ENCODE measurements at places on chromosomes 11 and 22. TPM values are rescaled to one million over a fixed set of nuclear protein-coding genes. Genes with fewer than 3 reads are reported as not detected.

DNA sequence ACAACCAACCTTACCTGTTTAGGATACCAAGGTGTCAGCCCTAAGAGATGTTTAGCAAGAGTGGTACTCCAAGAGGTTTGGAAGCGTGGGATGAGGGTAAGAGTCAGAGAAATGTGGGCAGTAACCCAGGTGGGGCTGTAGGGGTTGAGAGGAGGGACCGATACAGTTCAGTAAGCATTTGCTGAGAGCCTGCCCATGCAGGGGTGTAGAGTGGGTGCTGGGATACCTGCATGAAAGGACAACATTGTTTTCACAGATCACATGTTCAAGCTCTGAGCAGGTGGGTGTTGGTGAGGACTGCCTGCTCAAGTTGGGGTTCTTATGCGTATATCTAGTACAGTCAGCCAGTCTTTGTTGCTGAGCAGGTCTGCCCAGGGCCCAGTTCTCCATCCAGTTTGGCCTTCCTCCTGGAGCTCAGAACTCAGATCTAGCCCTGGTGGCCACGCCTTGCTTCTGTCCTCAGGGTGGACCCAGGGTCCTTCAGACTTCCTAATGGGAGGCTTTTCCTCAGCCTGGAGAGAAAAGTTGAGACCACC lies 14.8 kb downstream of the PPFIBP2 start:
- peak; percentile 23 for DNase-seq
- H3K27me3 ChIP-seq: no peaks in the 10 kb centered on the region
- H3K36me3 ChIP-seq: no peaks in the 10 kb centered on the region

The CASP12 gene
- total RNA-seq: 0.34 TPM

- no peaks in the 10 kb centered on the region for H3K36me3 ChIP-seq
- no peak overlapping the region for H3K4me3 ChIP-seq
- H3K4me1 ChIP-seq: no peaks in the 10 kb centered on the region
- no peak for DNase-seq
- H3K27me3 ChIP-seq: no peaks in the 10 kb centered on the region
- H3K27ac ChIP-seq: no peak overlapping the region
Measured at GRCh38 chr22:38524429-38524828, 18.3 kb upstream of the DDX17 start.

GRCh38 chr11:133238027-133238426 lies 294.3 kb downstream of the OPCML start:
- H3K4me3 ChIP-seq: no peak overlapping the region
- H3K27me3 ChIP-seq: no peaks in the 10 kb centered on the region
- no peaks in the 10 kb centered on the region for H3K36me3 ChIP-seq
- DNase-seq: no peak
- H3K27ac ChIP-seq: no peak overlapping the region
- H3K4me1 ChIP-seq: no peaks in the 10 kb centered on the region

- no peaks in the 10 kb centered on the region for H3K4me1 ChIP-seq
- peaks cover 36% of the 10 kb centered on the region for H3K36me3 ChIP-seq
- H3K27me3 ChIP-seq: no peaks in the 10 kb centered on the region
- H3K27ac ChIP-seq: no peak overlapping the region
- DNase-seq: peak; percentile 15
- H3K4me3 ChIP-seq: no peak overlapping the region
Measured at GRCh38 chr11:104946907-104947306, 21.5 kb downstream of the CASP4 start.

DNA sequence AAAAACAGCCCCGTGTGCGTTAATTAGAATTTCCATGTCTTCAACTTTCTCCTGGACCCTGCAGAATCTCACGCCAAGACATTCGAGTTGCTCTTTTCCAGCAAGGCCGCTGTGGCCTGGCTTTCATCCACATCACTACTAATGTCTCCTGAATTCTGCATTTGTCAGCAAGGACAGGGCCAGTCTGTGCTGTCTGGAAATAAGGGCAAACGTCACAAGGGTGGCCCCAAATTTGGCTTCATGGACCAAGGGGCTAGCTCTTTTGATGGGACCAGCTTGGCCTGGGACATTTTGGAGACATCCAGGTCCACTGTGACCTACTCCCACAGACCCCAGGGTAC lies 33.4 kb downstream of the KCNQ1OT1 start:
- H3K27me3 ChIP-seq: no peaks in the 10 kb centered on the region
- H3K36me3 ChIP-seq: peaks cover 19% of the 10 kb centered on the region
- peaks cover 3% of the 10 kb centered on the region for H3K4me1 ChIP-seq
- H3K27ac ChIP-seq: no peak overlapping the region
- no peak overlapping the region for H3K4me3 ChIP-seq

DNA sequence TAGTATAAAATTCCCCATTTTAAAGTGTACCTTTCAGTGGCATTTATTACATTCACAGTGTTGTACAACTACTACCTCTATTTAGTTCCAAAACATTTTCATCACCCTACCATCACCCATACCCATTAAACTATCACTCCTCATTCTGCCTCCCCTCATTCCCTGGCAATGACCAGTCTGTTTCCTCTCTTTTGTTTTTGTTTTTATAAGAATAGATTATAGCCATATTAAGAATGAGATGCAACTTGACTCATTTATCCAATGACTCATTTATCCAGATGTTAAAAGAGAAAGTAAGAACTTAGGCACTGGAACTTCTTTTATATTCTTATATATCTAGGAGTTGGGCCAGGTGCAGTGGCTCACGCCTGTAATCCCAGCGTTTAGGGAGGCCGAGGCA lies 156.3 kb downstream of the FAT3 start:
- H3K27ac ChIP-seq: no peak overlapping the region
- no peaks in the 10 kb centered on the region for H3K27me3 ChIP-seq
- H3K4me3 ChIP-seq: no peak overlapping the region
- no peak for DNase-seq

The TUBA8 gene
- 0.17 TPM for total RNA-seq

The OR52I1 gene
- total RNA-seq: not detected

DNA sequence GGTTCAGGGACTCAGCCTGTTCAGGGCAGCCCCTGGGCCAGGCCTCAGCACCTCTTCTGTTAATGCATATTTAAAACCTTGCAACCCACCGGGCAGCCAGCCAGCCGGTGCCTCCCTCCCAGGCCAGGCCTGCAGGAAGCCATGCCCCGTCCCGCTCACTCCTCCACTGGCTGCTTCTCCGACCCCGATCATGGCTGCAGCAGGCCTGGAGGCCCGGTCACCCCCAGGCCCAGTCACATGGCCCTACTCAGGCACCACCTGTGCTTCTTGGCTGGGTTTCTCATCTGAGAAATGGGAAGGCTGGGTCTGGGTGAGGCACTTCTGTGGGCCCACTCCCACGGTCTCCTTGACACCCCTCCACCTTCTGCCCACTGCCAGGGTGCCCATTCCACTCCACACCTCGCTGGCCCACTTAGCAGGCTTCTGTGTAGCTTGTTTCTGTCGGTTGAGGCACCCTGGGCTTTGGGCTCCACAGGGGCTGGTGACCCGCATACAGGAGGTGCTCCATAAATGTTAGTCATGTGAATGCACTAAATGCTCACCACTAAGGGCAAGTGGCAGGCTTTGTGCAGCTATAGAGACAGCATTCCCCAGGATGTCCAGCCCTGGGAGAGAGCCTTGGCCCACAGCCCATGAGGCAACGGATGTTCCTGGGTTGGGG lies 11.4 kb downstream of the RTN4R start:
- H3K4me3 ChIP-seq: no peak overlapping the region
- H3K4me1 ChIP-seq: no peaks in the 10 kb centered on the region
- H3K36me3 ChIP-seq: no peaks in the 10 kb centered on the region
- no peak for DNase-seq
- no peak overlapping the region for H3K27ac ChIP-seq
- H3K27me3 ChIP-seq: no peaks in the 10 kb centered on the region

The NCF4 gene
- 14.1 TPM for total RNA-seq

DNA sequence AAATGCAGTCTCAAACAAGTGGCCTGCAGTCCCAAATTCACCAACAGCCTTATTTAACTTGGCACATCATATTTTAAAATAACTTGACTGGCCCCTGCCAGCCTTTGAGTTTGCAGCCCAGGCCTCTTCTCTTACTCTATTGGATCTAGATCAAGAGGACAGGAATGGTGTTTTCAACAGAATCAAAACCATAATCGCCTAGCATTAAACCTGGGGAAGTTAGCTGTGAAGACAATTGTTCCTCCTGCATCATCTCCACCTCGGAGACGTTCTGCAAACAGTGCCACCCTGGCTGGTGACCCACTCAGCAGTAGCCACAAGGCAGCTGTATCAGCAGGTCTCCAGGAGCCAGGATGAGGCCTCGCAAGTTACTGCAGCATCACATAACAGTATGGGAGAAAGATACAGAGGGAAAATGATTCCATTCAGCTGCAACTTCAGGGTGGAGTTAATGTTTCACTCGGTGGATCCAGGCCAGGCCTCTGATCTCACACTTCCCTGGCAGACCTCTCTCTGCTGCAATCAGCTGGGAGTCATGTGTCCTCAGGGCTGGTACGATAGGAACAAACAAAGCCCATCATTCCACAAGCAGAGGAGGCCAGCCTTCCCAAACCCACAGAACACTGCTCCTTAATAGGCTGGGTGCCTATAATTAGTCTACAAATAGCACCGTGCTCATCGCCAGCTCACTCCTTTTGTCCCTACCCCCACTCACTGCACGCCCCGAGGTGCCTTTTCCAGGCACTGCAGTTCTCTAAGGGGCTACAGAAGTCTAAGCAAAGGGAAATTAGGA lies 18.6 kb upstream of the SCN2B start:
- peaks cover 13% of the 10 kb centered on the region for H3K4me1 ChIP-seq
- peak overlapping the region; percentile 73 for H3K27ac ChIP-seq
- H3K4me3 ChIP-seq: no peak overlapping the region
- peak; percentile 92 for DNase-seq
- H3K27me3 ChIP-seq: no peaks in the 10 kb centered on the region
- H3K36me3 ChIP-seq: no peaks in the 10 kb centered on the region

DNA sequence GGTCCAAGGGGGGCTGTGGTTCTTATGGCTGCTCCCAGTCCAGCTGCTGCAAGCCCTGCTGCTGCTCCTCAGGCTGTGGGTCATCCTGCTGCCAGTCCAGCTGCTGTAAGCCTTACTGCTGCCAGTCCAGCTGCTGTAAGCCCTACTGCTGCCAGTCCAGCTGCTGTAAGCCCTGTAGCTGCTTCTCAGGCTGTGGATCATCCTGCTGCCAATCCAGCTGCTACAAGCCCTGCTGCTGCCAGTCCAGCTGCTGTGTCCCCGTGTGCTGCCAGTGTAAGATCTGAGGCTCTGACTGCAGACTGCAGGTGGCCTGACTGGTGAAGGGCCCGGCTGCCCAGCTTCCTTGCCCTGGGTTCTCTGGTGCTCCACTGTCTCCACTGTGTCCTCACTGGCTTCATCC lies 696 bp downstream of the KRTAP5-5 start:
- no peak overlapping the region for H3K4me3 ChIP-seq
- H3K4me1 ChIP-seq: no peaks in the 10 kb centered on the region
- peaks cover 22% of the 10 kb centered on the region for H3K27me3 ChIP-seq
- H3K27ac ChIP-seq: no peak overlapping the region
- DNase-seq: peak; percentile 37

The OR2D3 gene
- not detected for total RNA-seq

DNA sequence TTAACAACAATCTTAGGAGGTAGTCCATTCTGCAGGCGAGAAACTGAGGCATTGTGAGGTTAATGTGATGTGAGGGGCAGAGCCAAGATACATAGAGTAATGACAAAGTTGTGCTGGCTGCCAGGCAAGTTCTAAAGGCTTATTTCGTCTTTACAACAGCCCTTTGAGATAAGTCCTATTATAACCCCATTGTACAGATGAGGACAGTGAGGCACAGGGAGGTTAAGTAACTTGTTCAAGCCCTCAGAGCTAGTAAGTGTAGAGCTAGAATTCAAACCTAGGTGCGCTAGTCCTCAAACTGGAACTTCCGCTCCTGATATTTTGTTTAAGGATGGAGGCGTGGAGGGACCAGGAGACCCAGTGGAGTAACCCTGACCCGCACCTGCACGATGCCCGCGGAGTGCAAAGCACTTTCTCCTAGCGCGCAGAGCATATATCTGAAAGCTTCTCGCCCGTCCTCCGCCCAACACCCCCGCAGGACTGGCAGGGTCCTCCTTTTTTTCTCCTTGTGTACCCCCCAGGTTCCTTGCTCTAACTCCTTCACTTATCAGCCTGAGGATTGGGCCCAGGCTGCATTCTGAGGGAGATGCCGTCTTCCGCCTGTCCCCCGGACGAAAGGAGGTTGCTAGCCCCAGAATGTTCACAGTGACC lies 4.9 kb upstream of the FLI1 start:
- no peak overlapping the region for H3K4me3 ChIP-seq
- peaks cover 29% of the 10 kb centered on the region for H3K4me1 ChIP-seq
- no peaks in the 10 kb centered on the region for H3K27me3 ChIP-seq
- no peak overlapping the region for H3K27ac ChIP-seq
- H3K36me3 ChIP-seq: no peaks in the 10 kb centered on the region

The PATE2 gene
- total RNA-seq: not detected

DNA sequence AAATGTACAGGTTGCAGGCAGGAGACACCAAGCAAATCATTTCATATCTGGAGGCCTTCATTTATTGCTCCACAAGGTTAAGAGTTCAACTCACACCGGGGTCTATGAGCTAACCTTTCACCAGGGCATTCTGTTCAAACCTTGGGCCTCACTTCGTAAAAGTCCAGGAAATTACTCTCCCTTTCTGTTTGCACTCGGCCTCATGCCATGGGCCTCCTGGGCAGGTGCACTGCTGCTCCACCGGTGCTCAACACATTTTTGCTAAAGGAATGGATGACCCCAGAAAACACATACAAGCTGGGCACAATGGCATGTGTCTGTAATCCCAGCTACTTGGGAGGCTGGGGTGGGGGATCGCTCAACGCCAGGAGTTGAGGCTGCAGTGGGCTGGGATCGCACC lies 16.6 kb upstream of the RRP7A start:
- no peak overlapping the region for H3K4me3 ChIP-seq
- DNase-seq: no peak
- no peaks in the 10 kb centered on the region for H3K27me3 ChIP-seq
- no peaks in the 10 kb centered on the region for H3K4me1 ChIP-seq
- no peaks in the 10 kb centered on the region for H3K36me3 ChIP-seq
- no peak overlapping the region for H3K27ac ChIP-seq

The HDHD5 gene
- 35.8 TPM for total RNA-seq

DNA sequence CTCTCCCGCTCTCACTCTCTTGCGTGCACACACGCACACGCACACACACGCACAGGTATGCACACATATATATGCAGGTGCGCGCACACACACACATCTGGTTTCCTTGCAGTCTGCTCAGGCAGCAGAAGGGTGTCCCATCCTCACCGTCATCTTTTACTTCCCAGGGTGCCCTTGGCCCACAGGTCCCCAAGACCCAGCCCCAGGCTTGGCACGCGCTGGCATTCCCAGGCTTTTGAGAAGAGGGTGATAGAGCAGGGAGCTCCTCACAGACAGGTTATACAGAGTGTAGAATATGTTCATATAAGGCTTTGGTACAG lies 52.0 kb upstream of the SPATA19 start:
- no peak overlapping the region for H3K27ac ChIP-seq
- H3K36me3 ChIP-seq: no peaks in the 10 kb centered on the region
- H3K4me3 ChIP-seq: no peak overlapping the region
- H3K4me1 ChIP-seq: no peaks in the 10 kb centered on the region

Measured in lung (tissue), 17 donors.